ENCODE measurements at places on chromosomes 2 and 18.

DNA sequence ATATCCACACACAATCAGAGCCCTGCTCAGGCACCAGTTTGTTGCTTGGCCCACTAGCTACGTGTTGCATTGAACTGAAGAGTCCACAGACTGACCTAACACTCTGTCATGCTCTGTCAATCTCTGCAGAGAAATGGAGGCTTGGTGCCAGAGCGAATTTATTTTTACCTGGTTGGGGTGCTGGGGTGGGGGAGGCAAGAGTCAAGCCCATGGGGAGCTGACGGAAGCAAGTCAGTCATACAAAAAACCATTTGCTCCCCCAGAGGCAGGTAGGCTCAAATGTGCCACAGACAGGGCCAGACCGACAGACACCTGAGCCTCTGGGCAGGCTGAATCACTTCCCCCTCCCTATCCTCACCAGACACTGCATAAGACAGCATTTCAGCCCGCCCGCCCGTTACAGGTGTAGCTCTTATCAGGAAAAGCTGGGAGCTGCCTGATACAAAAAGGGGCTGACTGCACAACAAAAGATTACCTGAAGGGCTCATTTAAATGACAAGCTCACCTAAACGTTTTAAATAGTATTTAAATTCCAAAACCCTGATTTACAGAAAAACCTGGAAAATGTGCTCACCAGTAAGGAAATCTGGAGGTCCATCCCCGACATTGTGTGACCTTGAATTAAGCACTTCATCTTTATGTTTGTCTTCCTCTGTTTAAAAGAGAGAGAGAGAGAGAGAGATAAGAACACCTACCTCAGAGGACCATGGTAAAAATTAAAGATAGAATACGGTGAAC is 2.1 kb upstream of the PCBP1 start:
- no peak for DNase-seq

GRCh38 chr2:178530131-178530530 is 49.9 kb downstream of the PLEKHA3 start:
- DNase-seq = no peak

GRCh38 chr18:55144193-55144930 is 185.1 kb upstream of the CCDC68 start:
- DNase-seq = no peak

DNA sequence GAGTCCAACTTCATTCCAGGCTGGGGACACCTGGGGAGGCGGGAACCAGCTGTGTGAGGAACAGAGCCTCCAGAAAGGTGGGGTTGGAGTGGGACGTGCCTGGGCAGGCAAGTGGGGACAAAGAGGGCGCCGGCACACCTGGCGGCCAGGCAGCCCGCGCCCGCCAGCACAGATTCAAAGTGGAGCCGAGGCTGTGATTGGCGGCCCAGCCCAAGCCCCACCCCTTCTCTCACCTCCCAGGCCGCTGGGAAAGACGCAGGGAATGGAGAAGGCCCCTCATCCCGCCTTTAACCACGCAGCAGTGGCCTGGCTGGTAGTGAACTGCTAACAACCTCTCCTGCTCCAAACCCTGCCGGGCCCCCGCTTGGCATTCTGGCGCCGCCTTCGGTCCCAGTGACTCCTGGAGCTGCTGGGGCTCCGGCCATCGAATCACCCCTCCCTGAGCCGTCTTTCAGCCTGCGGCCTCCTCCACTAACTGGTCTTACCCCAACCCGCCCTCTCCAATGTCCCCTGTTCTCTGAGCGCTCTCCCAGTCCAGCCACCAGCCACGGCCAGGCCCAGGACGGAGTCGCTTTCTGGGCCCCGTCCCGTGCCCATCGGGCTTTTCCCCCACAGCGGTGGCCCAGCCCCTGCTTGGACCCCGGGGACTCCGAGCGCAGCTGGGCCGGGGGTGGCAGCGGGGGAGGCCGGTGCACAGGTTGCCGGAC is 27.9 kb upstream of the PTMA start:
- DNase-seq = no peak

GRCh38 chr2:58756336-58756735 is 515.2 kb upstream of the FANCL start:
- no peak for DNase-seq

DNA sequence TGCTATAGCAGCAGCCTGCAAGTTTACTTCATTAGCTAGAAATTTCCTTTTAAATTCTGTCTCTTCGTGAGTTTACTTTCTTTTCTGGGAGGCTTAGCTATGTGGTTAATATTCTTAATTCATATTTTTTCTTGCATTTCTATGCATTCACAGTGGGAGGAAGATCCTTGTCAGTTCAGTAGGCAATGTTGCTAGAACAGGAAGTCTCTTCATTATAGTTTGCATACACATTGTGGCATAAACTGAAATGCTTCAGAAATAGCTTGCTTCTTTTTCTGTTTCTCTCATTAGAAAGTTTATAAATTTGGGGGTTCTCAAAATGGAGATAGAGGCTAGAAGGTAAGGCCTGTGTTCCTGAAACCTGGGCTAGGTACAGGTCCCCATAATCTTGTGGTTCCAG is 8.1 kb upstream of the ARHGAP15 start:
- no peak for DNase-seq

DNA sequence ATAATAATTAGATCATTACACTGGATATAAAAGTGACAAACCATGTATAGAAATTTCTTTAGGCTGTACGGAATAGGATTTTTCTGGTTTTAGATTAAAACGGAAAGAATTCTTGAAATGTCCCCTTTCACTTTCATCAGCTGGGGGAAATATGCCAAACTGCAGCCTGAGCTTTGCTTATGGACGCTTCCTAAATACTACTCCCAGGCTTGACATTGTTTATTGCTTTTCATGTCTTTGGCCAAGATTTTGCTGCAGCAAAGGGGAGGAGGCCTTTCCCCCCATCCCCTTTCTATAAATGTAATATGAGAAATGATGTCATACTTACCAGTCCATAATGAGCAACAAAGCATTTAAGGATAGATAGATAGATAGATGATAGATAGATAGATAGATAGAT is 158.4 kb downstream of the MAP2 start:
- no peak for DNase-seq

- DNase-seq = no peak
These were observed 2.7 kb upstream of the TGIF1 start for GRCh38 chr18:3447068-3447894.

GRCh38 chr2:172725746-172726145 is 9.9 kb upstream of the RAPGEF4 start:
- DNase-seq = no peak

GRCh38 chr18:70622622-70623419 is 334.0 kb downstream of the SOCS6 start:
- DNase-seq = no peak

DNA sequence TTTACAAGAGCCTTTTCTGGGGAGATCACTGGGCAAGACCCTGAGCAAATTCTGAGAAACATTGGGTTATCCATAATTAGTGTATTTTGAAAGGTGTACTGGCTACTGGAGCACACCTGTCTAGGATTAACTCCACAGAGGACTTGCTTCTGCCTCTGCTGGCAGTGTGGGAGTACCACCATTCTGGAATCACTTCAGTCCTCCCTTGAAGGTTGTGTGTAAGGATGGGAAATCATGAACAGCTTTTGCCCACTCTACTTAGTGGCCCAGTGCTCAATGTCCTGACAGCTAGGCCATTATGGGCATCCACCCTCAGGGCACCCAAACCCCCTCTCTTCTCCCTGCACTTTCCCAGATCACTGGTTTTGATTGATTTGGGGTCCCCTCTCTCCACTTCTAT is 8.1 kb upstream of the SANBR start:
- DNase-seq = no peak

DNA sequence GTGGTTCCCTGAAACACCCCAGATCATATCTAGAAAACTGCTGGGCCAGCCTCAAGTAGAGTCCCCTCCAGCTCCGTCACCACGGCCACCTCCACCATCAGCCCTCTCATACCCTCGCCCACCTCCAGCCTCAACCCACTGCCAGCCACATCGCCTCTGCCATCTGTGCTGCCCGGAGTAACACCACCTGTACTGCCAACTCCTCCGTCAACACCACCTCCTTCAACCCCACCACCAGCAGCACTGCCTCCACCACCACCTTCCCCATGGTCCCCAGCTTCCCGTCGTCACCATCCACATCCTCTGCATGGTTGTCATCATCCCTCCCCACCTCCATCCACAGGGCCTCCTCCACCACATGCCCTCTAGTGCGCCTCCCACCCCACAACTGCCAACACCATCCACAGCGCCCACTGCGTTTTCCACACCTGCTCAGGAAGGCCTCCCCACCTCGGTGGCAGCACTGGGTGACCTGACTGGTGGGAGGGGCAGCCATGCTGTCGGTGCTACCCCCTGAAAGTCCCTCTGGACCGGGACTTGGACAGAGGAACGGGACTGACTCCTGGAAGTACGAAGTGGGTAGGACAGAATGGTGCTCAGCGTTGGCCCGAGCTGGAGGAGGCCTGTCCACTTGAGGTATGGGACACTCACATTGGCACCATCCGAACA is 1.6 kb downstream of the SNED1 start:
- no peak for DNase-seq

GRCh38 chr18:5469340-5469739 is 74.5 kb downstream of the EPB41L3 start:
- DNase-seq = no peak

GRCh38 chr2:108586116-108586515 is 51.8 kb downstream of the LIMS1 start:
- DNase-seq = no peak

GRCh38 chr18:25261768-25262167 is 90.2 kb downstream of the ZNF521 start:
- no peak for DNase-seq

- DNase-seq = no peak
These were observed 287.8 kb upstream of the SETBP1 start for GRCh38 chr18:44392933-44393332.

GRCh38 chr2:218897394-218898108 is 16.9 kb downstream of the WNT10A start:
- DNase-seq = no peak

GRCh38 chr2:31113765-31114164 is 24.5 kb downstream of the GALNT14 start:
- no peak for DNase-seq

GRCh38 chr2:34578641-34579040 is 979.5 kb upstream of the FAM98A start:
- no peak for DNase-seq

DNA sequence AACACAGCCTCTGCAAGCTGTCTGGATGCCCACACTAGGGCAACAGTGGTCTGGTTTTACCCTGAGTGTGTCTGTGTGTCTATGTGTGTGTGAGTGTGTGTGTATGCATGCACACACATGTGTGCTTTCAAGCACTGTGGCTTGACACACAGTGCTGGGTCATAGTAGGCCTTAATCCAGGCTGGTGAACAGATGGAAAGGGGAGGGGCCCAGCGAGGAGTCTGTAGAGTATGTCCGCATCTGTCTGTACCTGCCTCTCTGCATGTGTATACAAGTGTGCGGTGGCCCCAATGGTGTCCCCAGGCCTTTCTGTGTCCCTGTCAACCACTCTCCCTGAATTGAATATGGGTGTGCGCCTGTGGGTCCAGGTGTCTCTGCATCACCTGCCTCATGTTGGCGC is 9.3 kb upstream of the KCNIP3 start:
- DNase-seq = no peak

DNA sequence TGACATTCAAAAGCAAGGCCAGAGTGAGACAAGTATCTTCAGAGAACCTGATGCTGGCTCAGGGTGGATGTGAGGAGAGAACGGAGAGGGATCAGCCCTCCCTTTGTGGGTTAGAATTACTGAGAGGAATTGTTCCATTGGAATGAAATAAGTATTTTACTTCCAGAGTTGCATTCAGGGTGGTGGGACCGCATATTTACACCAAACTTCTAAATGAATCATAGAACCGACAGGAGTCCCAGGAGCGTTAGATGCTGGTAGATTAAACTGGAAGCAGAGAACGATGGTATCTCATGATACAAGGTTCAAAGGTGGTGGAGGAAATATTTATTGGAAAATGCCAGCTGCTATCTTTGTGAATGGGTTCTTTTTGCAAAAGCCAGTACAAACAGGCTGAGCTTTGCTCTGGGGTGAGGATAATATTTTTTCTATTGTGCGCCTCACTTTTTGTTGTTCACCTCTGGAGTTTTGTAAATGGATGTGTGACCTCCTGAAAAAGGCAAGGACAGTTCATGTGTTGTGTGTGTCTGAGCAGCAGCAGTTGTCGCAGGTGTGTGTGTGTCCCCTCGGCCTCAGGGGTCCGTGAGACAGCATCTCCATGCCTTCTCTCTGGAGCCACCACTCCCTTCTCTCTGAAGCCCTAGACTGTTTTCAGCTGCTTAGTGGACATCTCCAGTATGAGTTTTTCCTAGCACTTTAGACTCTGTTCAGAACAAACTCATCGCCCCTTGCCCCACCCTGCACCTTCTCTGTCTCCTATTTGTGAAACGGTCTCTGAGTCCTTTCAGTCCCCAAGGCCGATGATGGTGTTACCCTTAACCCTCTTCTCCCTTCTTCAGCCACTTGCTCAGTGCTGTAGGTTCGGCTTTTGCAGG is 17.8 kb downstream of the MTCL1 start:
- no peak for DNase-seq

DNA sequence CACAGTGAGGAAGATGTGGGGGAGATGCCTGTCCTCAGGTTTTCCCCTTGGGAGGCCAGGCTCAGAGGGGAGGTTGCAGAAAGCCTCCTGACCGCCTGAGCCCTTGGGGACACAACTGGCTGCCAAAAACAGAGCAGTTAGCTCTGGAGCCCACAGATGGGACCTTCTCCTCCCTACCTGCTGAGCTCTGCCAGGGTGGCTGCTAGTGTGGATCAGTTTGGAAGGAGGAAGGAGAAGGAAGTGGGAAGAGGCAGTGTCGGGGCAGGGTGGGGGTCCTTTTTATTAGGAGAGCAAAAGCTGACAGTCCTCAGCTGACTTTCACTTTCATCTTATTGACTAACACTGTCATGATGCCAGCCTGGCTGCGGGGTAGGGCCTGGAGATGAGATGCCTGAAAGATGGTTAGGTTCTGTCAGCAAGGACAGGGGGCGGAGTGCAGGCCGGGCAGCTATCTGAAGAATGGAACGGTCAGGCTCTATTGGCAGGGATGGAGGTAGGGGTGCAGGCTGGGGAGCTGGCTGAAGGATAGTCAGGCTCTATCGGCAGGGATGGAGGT is 188.5 kb upstream of the HDAC4 start:
- no peak for DNase-seq

DNA sequence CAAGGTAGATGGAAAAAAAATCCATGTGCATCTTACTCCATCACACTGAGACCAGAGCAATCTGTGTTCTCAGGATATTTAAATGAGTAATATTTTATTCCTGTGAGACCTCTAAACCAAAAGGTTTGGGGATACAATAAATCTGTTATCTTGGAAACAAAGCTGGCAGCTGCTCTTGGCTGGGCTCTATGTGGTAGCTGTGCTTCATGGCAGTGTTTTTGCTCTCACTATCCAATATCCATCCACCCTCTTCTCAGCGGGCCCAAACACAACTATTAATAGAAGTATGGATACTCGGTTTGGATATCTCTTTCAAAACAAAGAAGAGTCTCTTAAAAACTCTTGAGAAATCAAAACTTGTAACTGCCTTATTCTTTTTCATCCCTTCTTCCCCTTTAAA is 244.9 kb upstream of the RAB12 start:
- no peak for DNase-seq

GRCh38 chr2:168350380-168350779 is 103.0 kb upstream of the STK39 start:
- no peak for DNase-seq

GRCh38 chr2:174777347-174778084 is 13.2 kb upstream of the CHRNA1 start:
- DNase-seq = no peak
